ENCODE measurements at places on chromosomes 16 and 17. TPM values are rescaled to one million over a fixed set of nuclear protein-coding genes. Genes with fewer than 3 reads are reported as not detected.

The ZSCAN32 gene
- 4.5 TPM for total RNA-seq

- DNase-seq: no peak
Measured at GRCh38 chr16:89706518-89707260, 5.2 kb upstream of the SPATA2L start.

GRCh38 chr16:48676836-48677235, 66.9 kb upstream of the N4BP1 start:
- no peak for DNase-seq

- DNase-seq: peak; percentile 67
Measured at GRCh38 chr17:63988741-63989621, 9.2 kb upstream of the PRR29 start.

DNA sequence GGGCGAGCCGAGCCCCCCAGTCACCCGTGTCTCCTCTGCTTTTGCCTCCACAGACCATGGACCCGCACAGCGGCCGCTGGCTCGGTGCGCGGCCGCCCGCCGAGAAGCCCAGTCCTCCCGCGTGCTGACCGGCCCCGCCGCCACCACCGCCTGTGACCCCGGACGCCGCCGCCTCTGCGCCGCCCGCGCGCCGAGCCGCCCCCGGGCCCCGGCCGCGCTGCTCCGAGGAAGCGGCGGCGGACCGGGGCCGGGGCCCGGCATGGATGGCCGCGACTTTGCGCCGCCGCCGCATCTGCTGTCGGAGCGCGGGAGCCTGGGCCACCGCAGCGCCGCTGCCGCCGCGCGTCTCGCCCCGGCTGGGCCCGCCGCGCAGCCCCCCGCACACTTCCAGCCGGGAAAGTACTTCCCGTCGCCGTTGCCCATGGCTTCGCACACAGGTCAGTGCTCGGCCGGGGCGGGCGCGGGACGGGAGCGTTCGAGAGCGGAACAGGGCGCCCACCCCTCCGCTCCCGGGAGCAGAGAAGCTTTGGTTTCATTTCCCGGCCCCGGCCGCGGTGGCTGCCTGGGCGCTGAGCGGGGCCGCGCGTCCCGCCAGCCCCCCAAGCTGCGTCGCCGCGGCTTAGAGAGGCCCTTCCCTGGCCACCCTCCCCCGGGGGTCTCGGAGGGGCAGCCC, 4.4 kb downstream of the BAHCC1 start:
- no peak for DNase-seq

DNA sequence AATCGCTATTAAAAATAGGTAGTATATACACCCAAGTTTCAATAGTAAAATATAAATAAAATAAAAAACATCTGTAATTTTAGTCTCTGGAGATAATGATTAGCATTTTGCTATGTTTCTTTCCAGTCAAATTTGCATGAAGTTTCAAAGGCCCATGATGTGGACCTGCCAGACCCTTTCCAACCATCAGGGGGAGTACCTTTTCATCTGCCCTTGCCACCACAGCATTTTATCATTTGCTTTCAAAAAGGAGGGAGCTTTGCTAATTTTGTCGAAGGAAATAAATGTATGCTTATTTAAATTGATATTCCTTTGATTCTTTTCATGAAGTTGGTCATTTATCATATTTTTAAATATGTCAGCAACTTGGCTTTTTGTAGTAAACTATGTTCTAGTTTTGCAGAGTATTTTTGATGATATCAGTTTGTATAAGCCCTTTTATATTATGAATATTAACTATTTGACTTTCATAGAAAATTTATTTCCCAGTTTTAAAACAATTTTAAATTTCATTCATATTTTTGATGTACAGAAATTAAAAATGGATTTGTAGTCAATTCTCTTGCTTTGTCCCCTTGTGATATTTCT, 115.2 kb upstream of the NETO2 start:
- DNase-seq: no peak

DNA sequence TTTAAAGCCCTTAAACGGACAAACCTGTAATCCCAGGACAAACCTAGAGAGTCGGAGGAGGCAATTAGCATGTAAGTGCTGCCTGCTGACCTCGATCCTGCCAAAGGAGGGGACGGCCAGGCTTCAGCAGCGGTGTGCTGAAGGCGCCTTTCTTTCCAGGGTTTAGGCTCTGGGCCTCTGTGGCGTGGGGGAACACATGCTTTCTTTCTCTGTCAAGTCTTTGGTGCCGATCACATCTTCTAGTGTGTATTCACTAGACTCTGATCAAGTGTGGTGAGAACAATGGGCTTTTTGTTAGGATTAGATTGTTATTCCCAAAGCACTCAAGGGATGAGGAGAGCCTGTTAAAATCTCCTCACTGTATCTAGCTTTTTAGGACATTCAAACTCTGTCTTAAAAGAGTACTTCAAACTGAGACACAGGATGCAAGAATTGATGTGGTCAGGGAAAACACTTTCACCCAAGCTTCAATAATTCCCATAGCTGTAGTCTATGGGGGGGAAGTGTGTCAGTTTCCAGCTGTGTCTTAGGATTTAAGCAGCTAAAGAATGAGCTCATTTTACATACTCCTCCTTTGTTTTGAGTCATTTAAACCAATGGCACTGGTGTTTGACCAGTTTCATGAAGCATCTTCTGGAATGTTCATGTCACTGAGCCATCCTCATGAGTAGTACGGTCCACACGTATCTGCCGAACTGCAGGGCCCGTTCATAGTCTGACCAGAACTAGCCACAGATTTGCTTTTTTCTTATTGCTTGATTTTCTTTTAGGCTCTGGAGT, 51.2 kb downstream of the RPA1 start:
- DNase-seq: no peak

- no peak for DNase-seq
Measured at GRCh38 chr16:57667526-57668262, 412 bp upstream of the ADGRG3 start.
